ENCODE measurements at places on chromosomes 13 and 19.
A peak's percentile ranks its signal among the peaks of the same experiment; 100 is the strongest.

- peak; percentile 59 for DNase-seq
These were observed 607 bp upstream of the SYNE4 start for GRCh38 chr19:36009220-36009619.

GRCh38 chr19:58553799-58554493 is 959 bp downstream of the CHMP2A start:
- no peak for DNase-seq

DNA sequence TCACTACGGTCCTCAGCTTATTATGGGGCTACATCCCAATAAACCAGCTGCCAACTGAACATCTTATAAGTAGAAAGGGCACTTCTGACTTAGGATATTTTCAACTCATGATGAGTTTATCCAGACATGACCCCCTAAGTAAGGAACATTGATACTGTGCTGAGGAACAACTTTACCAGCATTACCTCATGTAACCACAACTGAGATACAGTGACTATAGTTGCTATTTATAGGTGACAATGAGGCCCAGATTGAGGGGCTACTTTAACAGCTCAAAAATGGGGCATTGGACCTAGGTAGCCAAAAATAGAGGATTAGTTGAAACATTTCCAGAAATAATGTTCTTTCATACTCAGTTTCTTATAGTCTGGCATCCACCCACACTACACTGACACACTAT is 26.8 kb downstream of the SKA3 start:
- DNase-seq = peak; percentile 33

- DNase-seq = no peak
These were observed 142.5 kb upstream of the TRPC4 start for GRCh38 chr13:38012096-38012495.

DNA sequence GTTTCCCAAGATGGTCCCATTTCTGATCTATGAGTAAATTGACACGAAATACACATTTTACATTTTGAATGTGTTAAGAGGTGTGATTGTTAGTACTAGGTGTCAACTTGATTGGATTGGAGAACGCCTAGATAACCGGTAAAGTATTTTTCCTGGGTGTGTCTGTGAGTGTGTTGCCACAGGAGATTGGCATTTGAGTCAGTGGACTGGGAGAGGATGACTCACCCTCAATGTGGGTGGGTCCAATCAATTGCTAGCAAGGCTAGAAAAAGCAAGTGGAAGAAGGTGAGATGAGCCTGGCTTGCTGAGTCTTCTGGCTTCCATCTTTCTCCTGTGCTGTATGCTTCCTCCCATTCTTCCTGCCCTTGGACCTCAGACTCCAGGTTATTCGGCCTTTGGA is 960.7 kb upstream of the PCDH9 start:
- no peak for DNase-seq

DNA sequence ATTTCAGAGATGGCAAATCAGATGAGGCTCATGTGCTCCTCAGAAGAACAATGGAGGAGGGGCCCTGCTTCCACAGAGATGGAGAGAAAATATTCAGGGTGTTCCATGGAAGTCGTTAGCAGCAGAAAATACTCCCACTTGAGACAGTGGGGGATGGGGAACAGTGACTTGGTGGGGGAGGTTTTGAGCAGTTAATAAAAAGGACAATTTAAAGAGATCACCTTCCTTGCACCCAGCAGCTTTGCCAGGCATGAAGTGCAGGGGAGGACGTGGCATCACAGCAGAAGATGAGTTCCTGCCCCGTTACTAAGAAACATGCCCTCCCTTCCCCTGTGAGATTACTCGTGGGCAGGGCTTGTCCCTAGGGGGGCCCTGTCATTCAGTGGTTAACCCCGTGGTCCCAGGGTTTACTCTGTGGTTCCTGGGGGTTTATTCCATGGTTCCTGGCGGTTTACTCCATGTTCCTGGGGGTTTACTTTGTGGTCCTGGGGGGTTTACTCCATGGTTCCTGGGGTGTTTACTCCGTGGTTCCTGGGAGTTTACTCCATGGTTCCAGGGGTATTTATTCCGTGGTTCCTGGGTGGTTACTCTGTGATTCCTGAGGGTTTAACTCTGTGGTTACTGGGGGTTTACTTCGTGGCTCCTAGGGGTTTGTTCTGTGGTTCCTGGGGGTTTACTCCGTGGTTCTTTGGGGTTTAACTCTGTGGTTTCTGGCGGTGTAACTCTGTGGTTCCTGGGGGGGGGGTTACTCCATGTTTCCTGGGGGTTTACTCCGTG is 49.2 kb downstream of the TMEM255B start:
- no peak for DNase-seq

GRCh38 chr19:30523791-30524190 is 151.6 kb downstream of the ZNF536 start:
- DNase-seq = no peak

DNA sequence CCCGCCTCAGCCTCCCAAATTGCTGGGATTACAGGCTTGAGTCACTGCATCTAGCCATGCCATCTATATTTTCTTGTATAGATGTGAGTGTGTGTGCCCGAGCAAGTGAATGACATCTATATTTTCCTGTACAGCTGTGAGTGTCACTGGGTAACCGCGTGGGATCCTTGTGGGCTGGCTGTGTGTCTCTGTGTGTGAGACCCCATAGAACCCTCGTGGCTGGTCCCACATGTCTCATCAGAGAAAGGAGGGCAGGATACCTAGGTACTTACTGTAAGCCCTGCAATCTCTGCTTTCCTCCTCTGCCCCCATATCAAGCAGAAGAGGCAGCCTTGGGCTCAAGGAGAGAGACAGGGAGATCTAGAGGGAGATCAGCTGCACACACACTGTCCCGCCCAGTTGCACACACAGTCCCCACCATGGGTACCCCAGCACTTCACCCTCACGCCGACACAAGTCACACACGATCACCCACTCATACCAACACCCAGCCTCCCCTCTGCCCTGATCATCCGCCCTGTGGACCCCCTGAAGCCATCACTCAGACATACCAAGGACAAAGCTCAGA is 655 bp downstream of the DENND1C start:
- no peak for DNase-seq

DNA sequence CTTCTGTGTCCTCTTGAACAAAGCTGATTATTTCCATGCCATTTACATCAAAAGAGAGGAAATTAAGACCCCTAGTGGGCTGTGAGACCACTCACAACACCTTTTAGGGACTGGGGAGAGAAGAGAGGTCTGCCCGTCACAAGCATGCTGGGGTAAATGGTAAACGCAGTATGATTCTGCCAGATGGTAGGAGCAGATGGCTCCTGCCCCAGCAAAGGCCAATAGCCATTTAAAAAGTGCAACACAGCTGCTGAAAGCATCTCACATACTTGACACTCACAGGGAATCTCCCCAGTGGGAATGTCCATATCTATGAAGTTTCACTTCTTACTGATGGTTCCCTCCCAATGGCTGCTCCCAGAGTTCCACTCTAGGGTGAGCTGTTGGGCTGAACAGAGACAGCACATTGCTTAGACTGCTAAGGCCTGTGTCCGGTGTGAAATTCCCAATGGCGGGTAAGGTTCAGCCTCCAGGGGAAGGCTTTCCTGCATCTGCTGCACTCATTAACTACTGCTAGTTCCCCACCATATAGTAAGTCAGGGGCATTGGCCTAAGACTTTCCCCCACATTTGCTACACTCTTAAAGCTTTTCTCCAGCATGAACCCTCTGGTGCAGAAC is 7.4 kb downstream of the ZNF671 start:
- DNase-seq = no peak

- no peak for DNase-seq
These were observed 4.7 kb upstream of the SIGLECL1 start for GRCh38 chr19:51246164-51246552.

- no peak for DNase-seq
These were observed 793.4 kb downstream of the LIG4 start for GRCh38 chr13:107421951-107422350.

DNA sequence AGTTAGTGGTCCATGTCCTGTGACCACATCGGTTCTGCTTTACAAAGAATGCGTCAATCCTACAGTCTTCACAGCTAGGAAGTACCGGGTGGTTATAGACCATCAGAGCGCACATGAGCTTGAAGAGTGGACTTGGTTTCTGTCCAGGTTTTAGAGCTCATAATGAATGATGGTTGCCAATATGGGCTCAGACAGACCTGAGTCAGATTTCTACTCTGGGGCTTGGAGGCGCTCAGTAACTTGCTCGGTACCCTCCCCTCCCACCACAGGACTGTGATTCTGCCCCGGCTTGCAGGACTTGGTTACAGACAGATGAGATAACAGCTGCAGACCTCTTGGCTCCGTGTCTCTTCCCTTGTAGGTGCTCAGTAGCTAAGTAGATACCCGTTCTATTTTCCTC is 284.7 kb downstream of the TSHZ3 start:
- DNase-seq = no peak

- DNase-seq = no peak
These were observed 10.0 kb downstream of the NKPD1 start for GRCh38 chr19:45150751-45151281.

- DNase-seq = no peak
These were observed 25.4 kb downstream of the PCDH9 start for GRCh38 chr13:67204764-67205163.

DNA sequence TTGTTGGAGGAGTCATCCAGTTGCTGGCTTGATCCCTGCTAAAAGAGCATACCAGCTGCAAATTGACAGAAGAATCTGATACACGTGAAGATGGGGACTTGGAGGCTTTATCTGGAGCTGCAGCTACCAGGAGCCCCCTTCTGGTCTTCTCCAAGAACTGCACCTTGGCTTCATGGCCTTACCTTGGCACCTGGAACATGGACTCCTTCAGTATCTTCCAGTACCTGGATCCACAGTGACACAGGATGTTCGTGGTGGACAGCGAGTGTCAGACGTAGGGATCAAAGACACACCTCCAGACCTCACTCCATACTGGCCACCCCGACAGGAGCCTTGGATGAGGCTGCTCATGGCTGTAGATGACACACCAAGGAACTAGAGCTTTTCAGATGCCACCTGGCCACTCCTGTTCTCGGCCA is 9.9 kb upstream of the ACSBG2 start:
- peak; percentile 54 for DNase-seq

DNA sequence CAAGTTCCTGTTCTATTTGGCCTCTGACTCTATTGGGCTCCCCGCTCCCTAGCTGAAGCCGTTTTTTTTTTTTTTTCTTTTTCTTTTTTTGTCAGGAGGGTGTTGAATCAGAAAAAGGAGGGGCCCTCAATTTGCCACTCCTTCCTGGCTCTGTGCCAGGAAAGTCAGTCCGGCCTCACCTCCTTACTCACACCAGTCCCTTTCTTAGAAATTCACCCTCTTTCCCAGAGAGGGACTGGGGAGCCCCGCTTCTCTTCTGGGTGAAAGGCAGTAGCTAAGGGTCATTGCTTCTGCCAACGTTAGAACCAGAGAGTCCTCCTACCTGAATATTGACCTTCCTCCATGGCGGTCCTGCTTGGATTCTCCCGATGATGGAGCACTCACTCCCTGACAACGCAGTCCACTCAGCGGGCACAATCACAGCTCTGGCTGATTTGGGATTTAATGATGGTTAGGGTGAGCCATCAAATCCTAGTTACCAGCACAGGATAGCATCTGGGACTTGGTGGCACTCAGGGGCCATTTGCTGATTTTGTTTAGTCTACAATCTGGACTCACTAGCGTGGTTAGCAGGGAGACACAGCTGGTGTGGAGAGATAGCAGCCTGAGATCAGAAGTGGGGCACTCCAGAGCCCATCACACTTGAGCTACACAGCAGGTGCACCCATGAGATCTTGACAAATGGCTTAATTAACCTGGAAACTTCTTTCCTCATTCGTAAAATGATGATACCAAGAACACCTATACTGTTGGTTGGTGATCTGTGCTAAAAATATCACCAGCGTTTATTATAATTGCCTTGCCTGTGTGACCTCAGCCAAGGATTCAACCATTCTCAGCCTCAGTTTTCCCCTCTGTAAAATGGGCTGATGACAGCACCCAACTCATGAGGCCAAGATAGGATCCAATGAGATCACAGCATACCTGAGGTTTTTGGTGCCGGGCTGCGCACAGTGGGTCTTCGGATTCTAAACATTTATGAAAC is 2.2 kb downstream of the FCER2 start:
- peak; percentile 66 for DNase-seq

DNA sequence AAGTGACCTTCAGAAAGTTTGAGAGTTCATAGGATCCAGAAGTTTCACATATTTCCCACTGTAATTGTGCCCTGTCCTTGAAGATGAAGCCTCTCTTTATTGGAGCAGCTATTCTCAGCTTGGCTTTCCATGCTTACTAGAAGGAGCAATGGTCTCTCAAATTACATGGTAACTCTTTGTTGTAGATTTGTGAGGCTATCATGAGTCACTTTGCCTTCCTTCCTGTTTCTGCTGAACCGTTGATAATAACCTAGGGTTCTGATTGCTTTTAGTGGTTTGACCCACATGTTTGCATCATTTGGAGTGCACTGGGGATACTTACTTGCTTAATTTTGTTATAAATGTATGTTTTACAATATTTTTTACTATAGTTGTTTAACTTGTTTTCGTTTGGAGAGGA is 772.9 kb upstream of the SLITRK6 start:
- DNase-seq = no peak

- DNase-seq = peak; percentile 13
These were observed 18.9 kb downstream of the MPND start for GRCh38 chr19:4362101-4362828.

- no peak for DNase-seq
These were observed 6.4 kb downstream of the AXL start for GRCh38 chr19:41225238-41226052.

GRCh38 chr19:51319649-51320279 is 8.3 kb downstream of the IGLON5 start:
- no peak for DNase-seq

DNA sequence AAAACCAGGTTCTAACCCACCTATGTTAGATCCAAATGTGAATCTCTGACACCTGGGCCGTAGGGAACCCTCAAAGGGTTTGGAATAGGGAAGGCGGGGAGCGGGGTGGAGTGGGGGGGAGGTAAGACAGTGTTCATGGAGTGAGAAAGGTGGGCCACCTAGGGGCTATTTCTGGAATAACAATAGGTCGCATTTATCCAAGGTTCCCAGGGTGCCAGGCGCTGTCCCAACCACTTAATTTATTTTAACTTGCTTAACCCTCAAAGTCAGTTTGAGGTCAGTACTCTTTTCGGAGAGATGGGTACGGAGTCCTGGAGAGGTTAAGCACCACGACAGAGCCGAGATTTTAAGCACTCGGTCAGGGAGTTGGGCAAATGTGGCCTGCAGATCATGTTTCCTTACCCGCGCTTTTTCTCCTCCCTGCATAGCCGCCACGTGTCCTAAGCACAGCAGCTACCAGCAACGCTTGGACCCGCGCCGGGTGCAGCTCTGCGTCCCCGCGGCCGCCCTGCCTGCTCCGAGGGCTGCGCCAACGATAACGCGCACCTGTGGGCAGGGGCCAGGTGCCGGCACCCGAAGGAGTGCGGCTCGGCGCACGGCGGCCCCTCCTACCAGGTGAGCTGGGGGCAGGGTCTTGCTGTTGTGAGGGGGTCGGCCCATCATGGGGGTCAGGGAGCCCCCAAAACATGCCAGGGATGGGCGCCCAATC is 25.0 kb upstream of the FXYD3 start:
- DNase-seq = no peak

GRCh38 chr19:3324405-3324856 is 42.0 kb upstream of the NFIC start:
- DNase-seq = no peak

- DNase-seq = no peak
These were observed 10.9 kb upstream of the KCTD15 start for GRCh38 chr19:33785795-33786194.

GRCh38 chr13:60355056-60355455 is 42.0 kb upstream of the TDRD3 start:
- DNase-seq = no peak
